Tongue (tissue), 3 donors: ENCODE measurements at places on chromosomes 3 and 15.
A peak's percentile ranks its signal among the peaks of the same experiment; 100 is the strongest.

DNA sequence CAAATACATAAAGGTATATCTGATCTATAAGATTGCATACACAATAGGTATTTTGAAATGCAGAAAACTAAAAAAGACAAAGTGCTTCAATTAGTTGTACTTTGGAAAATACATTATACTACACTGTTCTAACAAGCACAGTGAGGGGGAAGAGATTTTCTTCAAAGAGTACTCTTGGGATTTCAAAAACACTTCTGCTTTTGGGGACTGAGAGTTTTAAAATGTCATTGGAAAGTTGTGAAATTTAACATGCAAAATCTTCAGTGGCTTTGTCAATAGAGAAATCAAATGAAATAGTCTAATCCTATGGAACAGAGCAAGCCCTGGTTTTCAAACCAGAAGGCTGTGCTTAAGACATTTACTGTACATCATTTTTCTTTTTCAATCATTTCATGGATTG, 322.2 kb upstream of the SEMA6D start:
- DNase-seq = no peak

DNA sequence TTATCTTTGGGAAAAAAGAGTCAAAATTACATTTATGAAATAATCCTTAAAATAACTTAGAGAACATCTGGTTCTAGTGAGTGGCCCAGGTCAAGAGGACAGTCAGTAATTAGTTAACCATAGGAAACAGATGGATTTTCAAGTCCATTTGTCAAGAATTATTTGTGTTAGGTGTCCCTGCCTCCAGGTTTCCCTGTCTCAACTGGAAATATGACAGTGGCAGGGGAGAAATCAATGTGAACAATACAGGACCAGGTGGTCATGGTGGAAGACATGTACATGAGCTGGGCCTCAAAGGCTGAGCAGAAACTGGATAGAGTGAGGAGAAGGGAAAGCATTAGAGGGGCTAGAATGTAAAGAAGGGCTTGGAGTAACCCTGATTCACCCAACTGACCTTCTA, 372.6 kb downstream of the VPS13C start:
- no peak for DNase-seq

GRCh38 chr15:71683411-71684274, 126.7 kb upstream of the NR2E3 start:
- no peak for DNase-seq

GRCh38 chr15:89448825-89449224, 47.6 kb downstream of the RHCG start:
- peak; percentile 19 for DNase-seq
